ENCODE measurements at places on chromosomes 6 and 20.

- peak; percentile 16 for DNase-seq
Measured at GRCh38 chr6:108751851-108752732, 96.1 kb upstream of the ARMC2 start.

DNA sequence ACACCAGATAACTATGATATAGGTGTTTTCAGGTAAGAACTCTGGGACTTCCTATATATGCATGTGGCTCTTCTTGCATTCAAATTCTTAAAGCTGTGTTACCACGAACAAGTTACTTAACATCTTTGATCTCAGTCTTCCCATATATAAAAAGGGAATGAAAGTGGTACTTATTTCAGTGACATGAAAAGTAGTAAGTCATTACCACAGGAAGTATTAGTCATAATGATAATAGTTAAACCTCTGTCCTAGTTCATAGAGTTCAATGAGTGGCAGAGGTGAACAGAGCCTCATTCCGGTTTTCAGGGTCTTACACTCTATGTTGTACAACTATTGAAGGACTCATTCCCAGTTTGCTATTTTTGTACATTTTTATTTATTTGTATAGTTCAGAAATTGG, 237.0 kb downstream of the NKAIN2 start:
- no peak for DNase-seq

- no peak for DNase-seq
Measured at GRCh38 chr6:2911171-2911570, 8.1 kb upstream of the SERPINB9 start.

- DNase-seq: no peak
Measured at GRCh38 chr20:41009946-41010345, 18.7 kb upstream of the TOP1 start.

- DNase-seq: no peak
Measured at GRCh38 chr6:15977050-15977449, 151.8 kb upstream of the MYLIP start.

DNA sequence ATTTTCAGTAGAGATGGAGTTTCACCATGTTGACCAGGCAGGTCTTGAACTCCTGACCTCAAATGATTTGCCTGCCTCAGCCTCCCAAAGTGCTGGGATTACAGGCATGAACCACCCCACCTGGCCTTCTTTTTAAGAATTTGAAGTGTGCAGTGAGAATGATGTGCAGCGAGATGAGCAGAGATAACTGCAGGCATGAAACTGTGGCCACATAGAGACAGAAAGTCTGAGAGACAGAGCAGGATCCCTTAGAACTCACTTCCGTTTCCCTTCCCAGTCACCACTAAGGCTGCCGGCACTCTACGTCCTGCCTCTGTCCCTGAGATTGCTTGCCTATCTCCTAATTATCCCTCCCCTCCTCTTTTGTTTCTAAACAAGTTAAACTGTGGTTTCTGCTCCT, 27.2 kb downstream of the IL22RA2 start:
- DNase-seq: no peak

DNA sequence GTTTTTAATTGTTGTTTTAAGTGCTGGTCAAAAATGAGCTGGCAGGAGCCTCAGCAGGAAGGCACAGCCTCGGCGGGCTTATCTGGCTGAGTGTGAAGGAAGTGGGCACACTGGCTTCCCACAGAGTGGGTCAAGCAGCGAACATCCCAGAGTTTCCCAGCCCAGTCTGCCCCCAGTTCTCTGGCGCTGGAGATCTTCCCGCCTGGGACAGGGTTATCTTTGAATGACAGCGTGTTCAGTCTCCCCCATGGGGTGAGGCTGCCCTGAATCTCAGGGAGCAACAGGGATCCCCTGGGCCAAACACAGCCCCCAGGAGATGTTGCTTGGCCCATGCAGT, 122.2 kb upstream of the PTPN1 start:
- DNase-seq: no peak

DNA sequence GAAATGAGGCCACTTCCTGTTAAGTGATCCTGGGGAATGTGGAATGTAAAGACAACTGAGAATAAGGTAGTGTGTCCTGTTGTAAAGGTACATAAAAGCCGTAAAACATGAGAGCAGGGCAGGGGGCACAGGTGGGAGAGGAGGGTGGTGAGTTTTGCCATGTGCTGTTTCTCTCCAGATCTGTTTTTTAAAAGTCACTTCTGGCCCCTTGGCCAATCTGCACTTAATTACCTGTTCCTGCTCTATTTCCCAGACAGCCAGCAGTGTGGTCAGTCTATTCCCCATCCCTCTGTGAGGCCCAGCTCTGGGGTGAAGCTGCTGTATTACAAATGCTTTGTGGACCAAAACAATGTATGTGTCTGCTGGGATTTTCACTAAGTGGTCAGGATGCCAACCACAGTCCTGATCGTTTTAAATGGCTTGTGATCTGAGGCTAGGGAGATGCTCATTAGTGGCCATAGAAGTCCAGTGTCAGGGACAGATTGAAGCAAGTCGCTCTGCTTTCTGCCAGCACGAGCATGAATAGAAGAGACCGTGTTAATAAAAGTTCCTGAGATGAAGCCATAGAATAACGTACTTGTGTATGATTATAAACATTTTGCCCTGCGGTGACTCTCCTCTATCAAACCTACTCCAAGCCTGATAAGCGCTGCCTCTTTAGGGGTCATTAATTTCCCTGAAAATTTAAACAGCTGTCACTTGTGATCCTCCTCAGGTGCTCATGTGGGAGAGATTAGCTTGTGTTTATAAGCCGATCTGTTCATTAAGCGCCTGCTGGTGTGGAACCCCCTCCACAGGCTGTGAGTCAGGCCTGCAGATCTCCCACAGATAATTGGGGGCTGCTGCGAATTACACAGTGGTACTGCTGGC, 111.8 kb upstream of the CENPW start:
- no peak for DNase-seq

GRCh38 chr6:144156338-144156737, 6.0 kb downstream of the STX11 start:
- no peak for DNase-seq

DNA sequence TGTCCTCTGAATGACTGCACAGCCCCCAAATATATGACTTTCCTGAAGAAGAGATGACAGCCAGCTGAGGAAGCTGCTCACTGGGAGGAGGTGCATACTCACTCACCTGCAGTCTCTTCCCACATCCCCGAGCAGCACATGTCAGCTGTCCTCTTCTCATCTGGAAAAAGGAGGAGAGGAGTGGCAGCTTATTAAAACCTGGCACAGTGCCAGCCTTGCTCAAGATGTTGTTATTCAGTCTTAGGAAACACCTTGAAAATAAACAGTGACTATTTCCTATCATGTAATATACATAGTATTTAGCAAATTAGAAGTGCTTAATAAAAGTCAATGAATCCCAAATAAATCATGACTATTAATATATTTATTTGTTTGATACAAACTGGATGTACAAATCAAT, 232.9 kb downstream of the EPM2A start:
- no peak for DNase-seq

GRCh38 chr6:153368131-153368530, 237.0 kb upstream of the RGS17 start:
- no peak for DNase-seq

DNA sequence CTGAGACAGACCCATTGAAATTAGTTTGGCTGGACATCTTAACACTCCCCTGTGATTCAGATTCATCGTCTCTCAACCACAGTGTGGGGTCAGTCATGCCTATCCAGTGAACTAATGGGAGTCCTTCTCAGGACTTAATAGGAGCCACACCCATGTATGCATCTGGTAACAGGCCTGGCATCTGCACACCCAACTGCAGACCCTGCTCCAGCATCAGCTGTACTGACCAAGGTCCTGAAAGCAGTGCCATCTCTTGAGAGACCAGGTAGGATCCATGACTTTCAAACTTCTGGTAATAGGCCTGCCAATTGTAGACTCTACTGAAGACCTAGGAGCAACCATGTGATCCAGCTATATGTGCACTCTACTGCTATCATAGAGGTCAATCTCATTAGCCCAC, 363.6 kb upstream of the POU3F2 start:
- DNase-seq: no peak

- DNase-seq: no peak
Measured at GRCh38 chr6:36852481-36853147, 13.4 kb upstream of the CPNE5 start.

DNA sequence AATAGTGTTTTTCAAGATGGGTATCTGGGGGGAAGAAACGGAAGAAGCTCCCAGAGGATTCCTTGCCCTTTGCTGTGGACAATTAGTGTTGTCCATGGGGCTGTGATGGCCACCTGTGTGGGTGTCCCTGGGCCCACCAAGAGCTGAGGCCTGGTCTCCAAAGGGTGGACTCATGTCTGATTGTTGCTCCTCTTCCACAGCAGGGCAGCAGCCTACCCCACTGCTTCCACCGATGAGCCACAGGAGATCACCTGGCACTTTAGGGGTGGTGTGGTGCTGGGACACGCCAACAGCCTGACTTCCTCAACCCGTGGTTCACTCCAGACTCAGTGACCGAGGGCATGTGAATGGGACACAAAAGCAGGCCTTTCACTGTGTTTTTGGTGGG, 25.1 kb downstream of the PRPH2 start:
- no peak for DNase-seq

- no peak for DNase-seq
Measured at GRCh38 chr6:93701526-93701925, 282.2 kb upstream of the EPHA7 start.

DNA sequence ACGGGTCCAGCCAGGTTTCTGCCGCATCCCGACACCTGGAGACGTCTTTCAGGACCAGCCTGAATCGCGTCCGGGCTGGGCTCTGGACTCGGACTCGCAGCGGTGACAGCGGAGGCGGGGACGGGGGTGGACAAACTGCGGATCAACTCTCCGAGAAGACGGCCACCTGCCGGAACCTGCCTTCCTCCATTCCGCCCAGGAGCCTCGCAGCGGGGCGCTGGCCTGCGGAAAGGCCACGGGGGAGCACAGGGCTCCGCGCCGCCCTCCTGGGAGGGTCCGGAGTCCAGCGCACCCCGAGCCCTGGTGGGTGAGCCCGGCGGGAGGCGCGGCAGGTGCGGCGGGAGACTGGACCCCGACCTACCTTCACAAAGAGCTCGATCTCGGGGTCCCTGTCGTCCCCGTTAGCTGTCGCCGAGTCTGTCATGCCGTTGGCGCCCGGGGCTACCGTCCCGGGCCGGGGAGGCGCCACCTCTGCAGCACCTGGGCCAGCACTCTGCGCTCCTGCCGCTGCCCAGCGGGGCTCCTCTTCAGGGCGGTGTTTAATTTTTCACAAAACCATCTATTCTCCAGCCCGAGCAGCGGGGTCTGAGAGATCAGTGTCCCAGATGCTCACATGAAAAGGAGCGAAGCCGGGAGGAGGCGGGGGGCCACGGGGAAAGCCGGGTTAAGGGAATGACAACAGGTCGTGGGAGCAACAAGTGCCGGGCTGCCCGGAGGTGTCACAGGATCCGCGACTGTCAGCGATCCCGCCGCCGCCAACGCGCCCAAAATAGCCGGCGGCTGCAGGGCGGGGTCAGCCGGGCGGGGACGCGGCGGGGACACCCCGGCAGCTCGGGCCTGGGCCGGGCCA, at the start of gene CLIC5:
CLIC5 (minus strand) TSS at position 742 of the 850 bp plus-strand sequence; CDS start at position 424, 318 bp downstream.
- DNase-seq: no peak

DNA sequence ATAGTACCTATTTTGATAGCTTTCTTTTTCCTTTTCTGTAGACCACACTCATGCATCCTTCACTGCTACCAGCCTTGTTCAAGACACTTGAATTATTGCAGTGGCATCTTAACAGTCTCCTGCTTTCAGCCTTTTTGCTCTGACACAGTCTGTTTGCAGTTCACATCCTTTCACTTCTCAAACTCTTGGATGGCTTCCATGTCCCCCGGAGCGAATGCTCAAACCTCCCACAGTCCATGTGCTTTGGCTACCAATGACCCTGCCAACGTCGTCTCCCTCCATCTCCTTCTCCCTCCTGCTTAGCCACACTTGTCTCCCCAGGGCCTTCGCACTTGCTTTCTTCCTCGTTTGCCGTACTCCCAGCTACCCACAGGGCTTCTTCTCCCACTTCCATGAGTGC, 270.0 kb upstream of the ZFP64 start:
- DNase-seq: no peak

DNA sequence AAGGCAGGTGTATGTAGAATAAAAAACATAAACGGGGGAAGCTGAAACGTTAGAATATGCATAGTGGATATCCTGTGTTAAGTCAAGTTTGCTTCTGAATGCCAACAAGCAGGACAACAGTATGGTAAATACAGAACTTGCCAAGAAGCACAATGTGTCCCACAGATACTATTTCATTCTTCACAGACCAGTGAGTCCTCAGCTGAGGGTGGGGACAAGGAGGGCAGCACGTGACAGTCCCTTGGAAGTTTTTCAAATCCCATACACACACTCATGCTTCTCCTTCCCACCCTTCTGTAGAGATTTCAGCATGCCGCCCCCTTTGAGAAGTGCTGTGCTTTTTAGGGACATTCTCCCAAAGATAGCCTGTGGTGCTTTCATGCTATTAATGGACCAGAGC, 268.5 kb upstream of the ECI2 start:
- no peak for DNase-seq

DNA sequence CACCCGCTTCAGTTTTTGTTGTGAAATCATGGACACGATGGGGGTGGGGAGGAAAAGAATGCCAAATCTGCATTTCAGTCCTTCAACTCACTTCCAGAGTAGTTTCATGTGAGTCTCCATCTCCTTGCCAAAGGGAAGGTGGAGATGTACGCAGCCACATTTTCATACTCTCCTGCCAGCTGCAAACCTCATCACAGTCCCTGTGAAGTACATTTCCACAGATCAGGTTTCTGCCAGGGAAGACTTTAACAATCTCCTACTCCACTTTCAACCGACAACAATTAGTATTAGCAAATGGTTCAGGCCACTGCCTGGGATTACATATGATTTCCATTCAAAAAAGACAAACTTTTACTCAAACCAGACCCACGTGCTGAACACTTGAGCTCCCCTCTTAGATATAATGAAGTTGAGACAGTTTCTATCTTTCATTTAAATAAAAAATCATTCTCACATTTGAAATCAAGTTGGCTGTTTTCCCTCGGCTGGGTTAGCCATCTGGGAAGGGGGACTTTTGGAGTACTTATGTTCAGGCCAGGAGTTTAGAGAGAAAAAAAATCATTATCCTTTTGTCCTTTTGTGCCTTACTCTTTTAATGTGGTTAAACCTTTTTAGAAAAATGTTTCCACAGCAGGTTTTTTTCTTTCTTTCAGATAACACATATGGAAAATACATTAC, 51.0 kb upstream of the CEP162 start:
- no peak for DNase-seq

- DNase-seq: peak; percentile 37
Measured at GRCh38 chr6:89066940-89067646, 13.5 kb upstream of the PNRC1 start.

- no peak for DNase-seq
Measured at GRCh38 chr6:45857827-45858226, 157.8 kb downstream of the CLIC5 start.

Data from globus pallidus (tissue), 1 donor.